ENCODE measurements at places on chromosomes 6 and 20.

- no peak for DNase-seq
Measured at GRCh38 chr20:3157817-3158216, 1.8 kb downstream of the FASTKD5 start.

DNA sequence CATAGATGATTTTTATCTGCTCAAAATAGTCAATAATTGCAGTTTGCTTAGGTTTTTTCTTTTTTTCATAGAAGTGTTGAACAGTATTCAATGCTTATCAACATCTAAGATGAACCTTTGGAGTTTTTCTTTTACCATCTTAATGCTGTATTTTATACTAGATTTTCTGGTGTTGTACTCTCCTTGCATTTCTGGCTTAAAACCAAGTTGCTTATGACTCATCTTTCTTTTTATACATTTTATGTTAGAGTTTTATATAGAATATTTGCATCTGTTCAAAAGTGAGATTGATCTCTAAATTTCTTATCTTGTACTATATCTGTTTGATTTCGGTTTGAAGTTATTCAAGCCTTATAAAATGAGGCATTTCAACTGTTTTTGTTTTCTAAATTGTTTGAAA, 232.5 kb downstream of the RFPL4B start:
- no peak for DNase-seq

GRCh38 chr6:143410859-143411270, 39.6 kb downstream of the ADAT2 start:
- DNase-seq: no peak

DNA sequence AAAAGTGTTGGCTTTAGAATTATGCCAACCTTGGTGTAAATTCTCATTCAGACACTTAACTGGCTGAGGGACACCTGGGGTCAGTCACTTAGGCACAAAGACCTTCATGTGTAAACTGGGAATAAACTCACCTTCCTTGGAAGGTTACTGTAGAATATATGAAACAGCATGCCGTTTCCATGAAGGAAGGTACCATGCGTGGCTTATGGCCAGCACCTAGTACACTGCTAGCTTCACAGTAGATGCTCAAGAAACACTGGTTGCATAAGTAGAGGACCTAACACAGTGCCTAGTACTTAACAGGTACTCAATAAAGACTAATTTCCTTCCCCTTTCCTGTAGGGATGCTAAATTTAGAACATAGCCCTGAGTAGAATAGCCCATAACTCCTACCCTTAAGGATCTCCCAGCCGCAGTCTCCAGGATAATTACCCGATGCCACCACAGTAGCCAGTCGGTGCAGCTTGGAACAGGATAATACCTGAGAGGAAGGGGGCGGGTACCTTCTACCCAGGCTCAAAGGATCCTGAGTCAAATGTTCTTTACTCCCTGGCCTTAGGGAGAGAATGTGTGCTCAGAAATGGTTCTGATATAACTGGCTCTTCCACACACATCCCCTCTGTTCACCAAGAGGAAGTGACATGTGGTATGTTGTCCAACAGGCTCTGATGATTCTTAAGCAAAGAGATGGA, 3.6 kb downstream of the BCL2L1 start:
- no peak for DNase-seq

DNA sequence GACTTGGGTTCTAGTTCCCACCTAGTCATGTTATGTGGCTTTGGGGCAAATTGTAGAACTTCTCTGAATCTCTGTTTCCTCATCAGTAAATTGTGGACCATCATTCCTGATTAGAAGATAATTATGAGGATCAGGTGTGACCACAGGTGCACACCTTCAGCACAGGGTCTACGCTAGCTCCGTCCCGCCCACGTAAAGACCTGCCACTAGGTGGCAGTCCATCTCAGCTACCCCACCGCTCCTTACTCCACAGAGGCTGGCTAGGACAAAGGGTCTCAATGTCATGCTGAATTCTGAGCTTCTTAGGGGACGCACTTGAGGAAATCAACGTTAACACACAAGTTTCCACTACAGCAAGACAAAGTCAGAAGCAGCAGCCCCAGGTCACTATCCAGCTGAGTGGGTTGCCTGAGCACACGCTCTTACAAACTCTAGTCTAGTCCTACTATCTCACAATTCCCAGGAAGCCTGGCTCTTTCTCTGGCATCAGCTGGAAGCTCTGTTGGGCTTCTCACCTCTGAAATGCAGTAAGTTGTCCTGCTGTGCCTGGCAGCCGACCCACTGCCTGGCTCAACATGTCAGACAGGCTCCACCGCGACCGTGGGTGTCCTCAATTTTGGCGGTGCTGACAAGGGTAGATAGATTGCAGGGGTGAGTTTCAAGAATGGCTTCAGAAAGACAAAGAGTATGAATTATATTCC, 2.0 kb upstream of the PLCG1 start:
- DNase-seq: no peak
